Cortex of kidney (tissue), 1 donor: ENCODE measurements at places on chromosomes 5 and 9.

GRCh38 chr5:157382996-157383800 is 76.8 kb upstream of the NIPAL4 start:
- no peak for DNase-seq

GRCh38 chr5:95060098-95060497 is 224.8 kb downstream of the MCTP1 start:
- no peak for DNase-seq

- no peak for DNase-seq
These were observed 50.7 kb downstream of the TRIP13 start for GRCh38 chr5:943201-943917.

DNA sequence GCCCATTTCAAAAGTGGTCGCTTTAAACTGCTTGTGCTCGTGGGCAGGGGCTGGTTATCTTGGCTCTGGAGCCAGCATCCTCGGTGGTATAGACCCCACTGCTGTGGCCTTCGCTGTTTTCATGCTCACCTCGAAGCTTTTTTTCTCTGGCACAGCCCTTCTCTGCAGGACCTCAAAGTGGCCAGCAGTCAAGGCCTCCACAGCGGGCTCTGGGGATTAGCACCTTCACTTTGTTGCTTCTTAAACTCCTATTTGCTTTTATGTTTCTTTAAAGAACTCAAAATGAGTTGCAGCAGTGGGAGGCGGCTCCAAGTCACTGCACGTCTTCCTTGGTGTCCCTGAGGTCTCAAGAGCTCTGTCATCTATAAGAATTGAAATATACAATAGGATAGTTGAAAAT is 165.1 kb downstream of the CACNA1B start:
- DNase-seq = no peak

DNA sequence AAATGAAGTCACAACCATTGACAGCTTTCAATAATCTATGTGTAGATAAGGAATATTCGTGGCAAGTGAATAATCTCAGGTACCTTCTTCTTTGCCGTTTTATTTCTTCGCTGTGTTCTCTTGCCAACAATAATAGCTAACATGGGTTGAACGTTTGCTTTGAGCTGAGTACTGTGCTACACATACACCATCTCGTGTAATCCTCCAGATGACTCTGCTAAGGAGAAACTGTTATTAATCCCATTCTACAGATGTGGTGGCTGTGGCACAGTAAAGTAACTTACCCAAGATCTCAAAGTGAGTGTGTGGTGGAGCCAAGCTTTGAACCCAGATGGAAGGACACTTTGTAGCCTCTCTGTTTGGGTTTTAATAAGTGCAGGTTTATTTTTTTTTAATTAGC is 179.7 kb downstream of the C9orf152 start:
- DNase-seq = no peak

- DNase-seq = no peak
These were observed 51.4 kb downstream of the TRIP13 start for GRCh38 chr5:943918-944620.

DNA sequence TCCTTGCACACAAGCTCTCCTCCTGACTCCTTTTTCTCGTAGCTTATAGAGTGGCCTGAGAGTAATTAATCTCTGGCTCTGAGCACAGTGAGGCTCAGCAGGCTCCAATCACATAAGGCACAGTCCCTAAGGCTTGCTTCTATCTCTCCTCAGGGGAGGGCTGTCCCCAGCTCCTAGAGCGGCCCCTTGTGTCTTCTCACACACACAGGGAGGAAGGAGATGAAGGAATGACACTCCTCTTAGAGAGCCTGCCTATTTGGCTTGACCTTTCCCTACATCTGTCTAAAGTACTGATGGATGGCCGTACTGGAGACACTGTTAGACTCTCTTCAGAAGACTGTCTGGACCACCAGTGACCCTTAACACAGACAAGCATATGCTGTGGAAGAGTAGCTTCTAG is 12.9 kb downstream of the TAS2R1 start:
- DNase-seq = no peak
